8988T (cell line): ENCODE measurements at places on chromosomes 5 and 9.
A peak's percentile ranks its signal among the peaks of the same experiment; 100 is the strongest.

- DNase-seq = no peak
These were observed 204.2 kb upstream of the RGMB start for GRCh38 chr5:98569288-98569687.

GRCh38 chr5:139745132-139745799, 50.3 kb upstream of the PSD2 start:
- peak; percentile 81 for DNase-seq

GRCh38 chr5:137399911-137400310, 99.2 kb downstream of the SPOCK1 start:
- no peak for DNase-seq

DNA sequence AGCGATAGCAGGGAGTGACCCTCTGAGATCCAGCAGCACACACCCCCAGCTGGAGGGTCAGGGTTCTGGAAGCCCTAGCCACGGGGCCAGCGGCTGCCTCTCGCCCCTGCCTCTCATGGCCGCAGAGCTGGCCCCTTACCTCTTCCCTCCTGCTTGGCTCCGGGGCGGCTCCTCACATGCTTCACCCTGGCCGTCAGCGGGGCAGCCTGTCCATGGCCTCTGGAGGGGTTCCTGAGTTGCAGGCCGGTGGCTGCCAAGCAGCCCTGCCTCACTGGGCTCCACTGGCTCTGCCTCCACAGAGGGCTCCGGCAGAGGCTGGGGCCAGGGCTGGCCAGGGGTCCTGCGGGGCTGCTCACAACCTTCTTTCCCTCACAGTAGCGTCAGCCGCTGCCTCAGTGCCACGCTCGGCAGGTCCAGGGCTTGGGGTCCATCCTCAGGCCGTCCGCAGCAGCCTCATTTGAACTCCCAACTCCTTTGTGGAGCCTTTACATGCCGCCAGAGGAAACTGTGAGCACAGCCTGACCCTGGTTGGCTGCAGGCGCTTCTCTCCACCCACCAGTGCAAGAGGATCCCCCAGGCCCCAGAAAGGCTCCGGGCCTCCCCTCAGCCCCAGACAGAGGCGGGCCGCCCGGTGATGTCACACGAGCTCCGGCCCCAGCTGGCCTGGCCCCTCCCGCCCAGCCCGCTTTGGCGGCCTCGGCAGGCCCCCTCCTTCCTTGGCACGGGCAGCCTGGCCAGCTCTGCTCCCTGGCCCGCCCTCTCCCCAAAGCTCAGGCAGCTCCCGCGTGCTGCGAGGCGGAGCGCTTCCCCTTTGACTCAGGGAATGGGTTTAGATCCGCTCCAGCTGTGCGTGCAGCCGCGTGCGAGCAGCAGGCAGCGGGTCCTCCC, at the start of gene ANGPTL2:
ANGPTL2 (minus strand) TSS at position 460 of the 888 bp plus-strand sequence. CDS start 13,904 bp downstream, outside the sequence.
- DNase-seq = no peak

GRCh38 chr5:169052207-169052606, 248.7 kb downstream of the SLIT3 start:
- no peak for DNase-seq

- DNase-seq = no peak
These were observed 6.8 kb upstream of the CCL21 start for GRCh38 chr9:34716711-34717110.

- DNase-seq = no peak
These were observed 7.0 kb downstream of the NOTCH1 start for GRCh38 chr9:136538599-136539426.

DNA sequence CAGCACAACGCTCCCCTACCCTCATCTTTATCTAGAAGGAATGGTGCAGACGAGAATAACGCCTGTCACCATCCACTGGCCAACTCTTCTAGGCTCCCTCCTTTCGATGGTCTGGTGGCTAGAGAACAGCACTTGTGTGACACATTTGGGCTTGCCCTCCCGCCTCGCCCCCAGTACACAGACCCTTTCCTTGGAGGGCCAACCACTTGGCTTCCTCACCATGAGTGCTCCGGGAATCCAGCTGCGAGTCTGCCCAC, 1.4 kb downstream of the GNAQ start:
- DNase-seq = peak; percentile 33

GRCh38 chr9:134807716-134808446, 72.7 kb upstream of the FCN2 start:
- no peak for DNase-seq

GRCh38 chr9:29389421-29389820, 1816.1 kb upstream of the C9orf72 start:
- no peak for DNase-seq

DNA sequence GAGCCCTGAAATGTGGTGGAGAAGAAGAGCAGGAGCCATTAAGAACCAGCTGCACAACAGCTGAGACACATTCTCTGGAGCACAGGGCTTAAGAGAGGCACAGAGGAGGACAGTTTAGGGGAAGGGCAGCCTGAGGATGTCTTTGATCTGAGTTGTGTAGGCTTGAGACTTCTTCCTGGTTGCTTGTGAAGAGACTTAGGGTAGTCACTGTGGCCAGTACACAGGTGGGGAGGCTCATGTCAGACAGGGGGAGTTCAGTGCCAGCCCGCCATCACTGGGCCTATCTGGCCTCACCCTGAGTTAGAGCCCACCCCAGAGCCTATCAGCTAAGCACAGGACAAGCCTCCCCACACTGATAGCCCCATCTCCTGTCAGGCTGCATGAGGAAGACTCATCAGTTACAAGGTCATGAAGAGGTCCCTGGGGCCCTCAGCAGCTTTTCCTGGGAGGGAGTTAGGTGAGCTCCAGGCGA, 19.8 kb downstream of the SLC22A4 start:
- DNase-seq = no peak

GRCh38 chr5:14793851-14794250, 77.7 kb downstream of the ANKH start:
- DNase-seq = no peak

GRCh38 chr5:180069589-180070247, 1.8 kb downstream of the RNF130 start:
- DNase-seq = no peak

- no peak for DNase-seq
These were observed 56.2 kb downstream of the TMOD1 start for GRCh38 chr9:97557606-97558095.

GRCh38 chr9:93655621-93656425, 79.4 kb downstream of the PHF2 start:
- no peak for DNase-seq

GRCh38 chr5:22514231-22514630, 338.9 kb downstream of the CDH12 start:
- DNase-seq = no peak

DNA sequence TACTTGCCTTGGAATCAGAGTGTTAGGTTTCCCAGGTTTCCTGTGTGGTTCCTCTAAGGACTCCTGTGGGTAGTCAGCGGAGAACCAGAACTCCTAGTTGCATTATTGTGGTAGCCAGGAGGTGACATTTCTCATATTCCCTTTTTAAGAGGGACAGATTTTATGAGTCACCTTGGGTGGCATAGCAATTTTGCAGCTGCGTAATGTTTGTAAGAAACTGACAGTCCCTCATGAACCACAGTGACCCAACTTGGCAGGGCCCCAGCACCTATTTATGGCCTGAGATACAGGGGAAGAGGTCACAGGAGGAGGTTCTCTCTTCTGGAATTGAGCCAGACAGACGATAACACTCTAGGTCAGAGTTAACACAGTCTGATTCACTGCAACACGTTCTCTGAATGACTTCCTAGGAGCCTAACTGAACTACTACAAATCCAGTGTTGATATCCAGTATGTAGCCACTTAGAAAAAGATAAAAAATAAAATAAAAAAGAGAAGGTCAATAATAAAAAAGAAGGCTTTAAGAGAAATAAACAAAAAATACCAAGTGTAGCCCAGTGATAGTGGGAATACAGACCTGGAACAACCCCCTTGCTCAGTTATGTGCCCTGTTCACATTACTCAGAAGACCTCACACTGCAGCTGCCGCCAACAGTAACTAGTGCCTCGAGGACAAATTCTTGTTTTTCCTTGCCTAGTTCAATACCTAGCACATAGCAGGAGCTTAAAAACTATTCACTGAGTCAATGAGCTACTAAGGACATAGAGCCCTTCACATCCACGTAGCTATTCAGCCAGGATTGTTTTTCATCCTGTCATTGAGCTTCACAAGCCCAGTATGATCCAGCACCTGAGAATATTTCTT, 50.7 kb upstream of the VLDLR start:
- no peak for DNase-seq

- DNase-seq = no peak
These were observed 16.6 kb downstream of the PTGR1 start for GRCh38 chr9:111582888-111583287.

DNA sequence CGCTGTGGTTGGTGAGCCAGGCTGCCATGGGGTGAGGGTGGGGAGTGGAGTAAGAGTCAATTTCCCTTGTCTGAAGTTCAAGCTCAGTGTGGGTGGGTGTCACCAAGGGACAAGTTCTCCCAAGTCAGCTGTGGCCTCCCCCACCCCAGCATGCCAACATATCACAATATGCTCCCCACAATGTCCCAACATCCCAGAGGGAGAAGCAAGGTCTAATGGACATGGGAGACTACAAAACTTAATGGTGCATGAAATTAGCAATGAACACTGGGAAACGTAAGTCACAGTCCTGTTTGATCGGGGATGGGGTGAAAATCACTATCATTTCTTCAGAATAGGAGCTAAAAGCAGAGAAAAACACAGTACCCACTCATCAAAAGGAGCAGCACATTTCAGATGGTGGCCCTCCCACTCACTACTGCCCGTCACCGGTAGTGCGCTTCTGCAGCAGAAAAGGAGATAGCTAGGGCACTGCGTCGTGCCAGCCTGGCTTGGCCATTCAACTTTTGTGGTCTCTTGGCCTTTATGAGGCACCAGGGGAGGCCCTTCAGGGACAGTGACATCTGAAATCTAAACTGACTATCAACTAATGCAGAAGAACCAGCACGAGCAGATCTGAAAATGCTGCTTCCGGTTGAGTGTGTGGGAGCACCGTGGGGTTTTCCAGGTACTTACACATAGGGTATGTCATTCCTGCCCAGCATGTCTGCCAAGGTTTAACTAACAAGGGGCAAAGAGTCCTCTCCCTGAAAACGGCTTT, 20.5 kb upstream of the NDFIP1 start:
- no peak for DNase-seq

GRCh38 chr9:124419832-124420489, 4.7 kb upstream of the PSMB7 start:
- no peak for DNase-seq

- DNase-seq = no peak
These were observed 27.7 kb upstream of the TMOD1 start for GRCh38 chr9:97473717-97474116.

DNA sequence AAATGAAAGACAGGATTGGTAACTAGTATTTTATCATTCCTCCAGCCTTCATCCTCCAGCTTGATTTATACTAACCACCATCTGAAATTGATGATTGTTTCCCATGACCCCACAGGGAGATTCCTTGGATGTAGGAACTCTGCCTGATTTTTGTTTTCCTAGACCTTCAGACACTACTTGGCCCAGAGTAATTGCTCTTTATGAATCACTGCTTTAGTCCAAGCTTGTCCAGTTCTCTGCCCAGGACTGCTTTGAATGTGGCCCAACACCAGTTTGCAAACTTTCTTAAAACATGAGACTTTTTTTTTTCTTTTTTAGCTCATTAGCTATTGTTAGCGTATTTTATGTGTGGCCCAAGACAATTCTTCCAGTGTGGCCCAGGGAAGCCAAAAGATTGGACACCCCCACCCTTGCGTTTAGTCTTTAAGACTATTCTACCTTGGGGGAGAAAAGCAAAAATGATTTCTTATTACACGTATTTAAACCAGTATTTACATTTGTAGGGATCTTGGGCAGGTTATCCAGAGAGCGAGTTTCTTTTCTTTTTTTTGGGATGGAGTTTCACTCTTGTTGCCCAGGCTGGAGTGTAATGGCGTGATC, 18.4 kb downstream of the BASP1 start:
- DNase-seq = no peak

GRCh38 chr9:34884747-34885189, 73.3 kb upstream of the PHF24 start:
- no peak for DNase-seq

GRCh38 chr9:15484802-15485201, 26.0 kb downstream of the PSIP1 start:
- no peak for DNase-seq

- no peak for DNase-seq
These were observed 130.6 kb downstream of the KCNIP1 start for GRCh38 chr5:170634256-170634990.

DNA sequence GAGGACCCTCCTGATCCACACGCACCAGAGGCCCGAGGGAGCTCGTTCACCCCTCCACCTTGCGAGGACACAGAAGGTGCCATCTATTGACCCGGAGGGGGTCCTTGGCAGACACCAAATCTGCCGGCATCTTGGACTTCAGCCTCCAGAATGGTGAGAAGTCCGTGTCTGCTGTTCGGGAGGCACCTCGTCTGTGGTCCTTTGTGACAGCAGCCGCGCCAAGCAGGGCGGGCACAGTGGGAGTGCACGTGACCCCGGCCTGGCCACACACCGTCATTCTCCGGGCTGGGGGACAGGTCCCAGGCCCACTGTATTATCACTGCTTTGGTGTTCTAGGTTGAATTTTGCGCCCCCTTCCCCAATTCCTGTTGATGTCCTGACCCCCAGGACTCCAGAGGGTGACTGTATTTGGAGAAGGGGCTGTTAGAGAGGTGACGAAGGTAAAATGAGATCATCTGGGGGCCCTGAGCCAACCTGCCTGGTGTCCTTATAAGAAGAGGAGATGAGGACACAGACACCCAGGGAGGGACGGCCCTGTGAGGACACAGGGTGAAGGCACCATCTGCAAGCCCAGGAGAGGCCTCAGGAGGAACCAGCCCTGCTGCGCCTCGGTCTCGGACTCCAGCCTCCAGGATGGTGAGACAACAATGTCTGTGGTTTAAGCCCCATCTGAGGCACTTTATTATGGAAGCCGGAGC, 15.7 kb downstream of the LPCAT1 start:
- no peak for DNase-seq

DNA sequence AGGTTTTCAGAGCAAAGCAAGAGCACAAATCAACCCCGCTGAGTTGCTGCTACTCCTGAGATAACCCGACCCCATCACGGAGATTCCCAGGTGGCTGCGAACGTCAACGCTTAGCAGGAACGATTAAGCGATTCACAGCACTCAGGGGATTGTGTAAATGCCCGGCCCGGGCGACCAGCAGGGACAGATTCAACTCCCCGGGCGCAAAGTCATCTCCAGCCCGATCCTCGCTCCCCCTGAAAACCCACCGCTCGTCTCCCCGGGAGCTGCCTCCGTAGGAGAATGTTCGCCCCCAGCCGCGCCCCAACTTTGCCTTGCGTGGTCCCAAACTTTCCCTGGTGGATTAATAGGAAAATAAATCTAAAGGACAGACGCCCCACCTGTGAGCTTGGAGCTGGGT, 685 bp downstream of the SLC24A2 start:
- no peak for DNase-seq

GRCh38 chr9:272251-273213, 57.9 kb downstream of the DOCK8 start:
- no peak for DNase-seq
